ENCODE measurements at places on chromosomes 5 and 9. TPM values are rescaled to one million over a fixed set of nuclear protein-coding genes. Genes with fewer than 3 reads are reported as not detected.

Gene PCDHGC4
- 0.12 TPM for polyA plus RNA-seq

DNA sequence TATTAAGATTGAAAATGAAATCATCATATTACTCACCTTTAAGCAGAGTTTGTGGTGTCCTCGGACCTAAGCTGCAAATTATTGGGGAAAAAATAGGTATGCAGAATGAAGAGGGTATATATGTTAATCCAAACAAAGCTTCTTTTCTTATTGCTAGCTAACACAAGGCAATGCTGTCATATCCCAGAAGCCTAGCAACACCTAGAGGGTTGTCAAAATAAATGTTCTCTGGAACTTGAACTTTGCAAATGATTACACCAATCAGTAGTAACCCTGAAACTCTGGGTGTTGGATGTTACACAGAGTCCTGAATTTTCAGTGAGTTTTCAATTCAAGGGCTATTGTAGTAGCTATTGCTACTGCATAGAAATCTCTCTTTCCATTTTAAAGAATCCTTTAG lies at the start of gene C6:
Gene C6 (minus strand): TSS at position 193 of the 400 bp plus-strand sequence. CDS start 10,302 bp downstream, outside the sequence.
- DNase-seq: no peak

GRCh38 chr5:157520911-157521703 lies 54.5 kb downstream of the ADAM19 start:
- no peak for DNase-seq

GRCh38 chr9:122212473-122213004 lies 16.2 kb downstream of the LHX6 start:
- DNase-seq: no peak

DNA sequence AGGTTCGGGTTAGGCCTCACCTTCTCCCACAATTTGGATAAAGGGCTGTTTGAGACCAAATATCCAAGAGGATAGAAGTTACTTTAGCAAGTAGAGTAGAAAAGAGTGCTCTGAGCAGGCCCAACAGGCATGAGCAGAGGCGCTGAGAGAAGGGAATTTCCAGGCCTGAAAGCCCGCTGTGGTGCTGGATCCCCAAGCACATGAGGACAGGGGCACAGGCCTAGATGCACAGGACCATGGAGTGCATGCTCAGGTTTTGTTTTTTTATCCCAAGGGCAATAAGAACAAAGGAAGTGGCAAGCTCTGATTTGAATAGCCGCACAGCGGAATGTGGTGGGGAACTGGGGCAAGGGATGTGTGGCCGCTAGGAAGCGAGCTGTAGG lies 33.3 kb downstream of the OSMR start:
- DNase-seq: no peak

- no peak for DNase-seq
These were observed 134.4 kb downstream of the ADAMTSL1 start for GRCh38 chr9:18608371-18608770.

- no peak for DNase-seq
These were observed 30.9 kb downstream of the PRKACG start for GRCh38 chr9:68983008-68983411.

DNA sequence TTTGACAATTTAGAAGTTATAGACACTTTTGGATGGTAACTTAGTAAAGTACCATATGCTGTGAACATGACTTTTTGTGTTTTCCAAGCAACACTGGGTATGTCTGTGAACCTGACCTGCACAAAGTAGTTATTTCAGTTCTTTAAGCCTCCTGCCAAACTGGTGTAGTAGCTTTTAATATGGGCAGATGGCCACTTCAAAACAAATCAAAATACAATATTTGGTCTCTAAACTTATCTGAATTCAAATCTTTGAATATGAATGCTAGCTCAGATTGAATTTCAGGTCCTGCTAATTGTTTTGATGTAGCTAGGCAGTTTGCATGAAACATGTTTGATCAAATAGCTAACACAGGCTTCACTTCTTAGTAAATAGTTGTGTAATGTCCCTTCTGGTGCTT lies 1176.7 kb upstream of the CDH9 start:
- DNase-seq: no peak

- no peak for DNase-seq
These were observed 1278.7 kb downstream of the CDH12 start for GRCh38 chr5:21574438-21574837.

Gene ETF1
- 137 TPM for polyA plus RNA-seq

GRCh38 chr5:15105799-15106393 lies 234.3 kb upstream of the ANKH start:
- DNase-seq: peak; percentile 0

GRCh38 chr5:124342027-124342471 lies 404.4 kb downstream of the ZNF608 start:
- DNase-seq: no peak

DNA sequence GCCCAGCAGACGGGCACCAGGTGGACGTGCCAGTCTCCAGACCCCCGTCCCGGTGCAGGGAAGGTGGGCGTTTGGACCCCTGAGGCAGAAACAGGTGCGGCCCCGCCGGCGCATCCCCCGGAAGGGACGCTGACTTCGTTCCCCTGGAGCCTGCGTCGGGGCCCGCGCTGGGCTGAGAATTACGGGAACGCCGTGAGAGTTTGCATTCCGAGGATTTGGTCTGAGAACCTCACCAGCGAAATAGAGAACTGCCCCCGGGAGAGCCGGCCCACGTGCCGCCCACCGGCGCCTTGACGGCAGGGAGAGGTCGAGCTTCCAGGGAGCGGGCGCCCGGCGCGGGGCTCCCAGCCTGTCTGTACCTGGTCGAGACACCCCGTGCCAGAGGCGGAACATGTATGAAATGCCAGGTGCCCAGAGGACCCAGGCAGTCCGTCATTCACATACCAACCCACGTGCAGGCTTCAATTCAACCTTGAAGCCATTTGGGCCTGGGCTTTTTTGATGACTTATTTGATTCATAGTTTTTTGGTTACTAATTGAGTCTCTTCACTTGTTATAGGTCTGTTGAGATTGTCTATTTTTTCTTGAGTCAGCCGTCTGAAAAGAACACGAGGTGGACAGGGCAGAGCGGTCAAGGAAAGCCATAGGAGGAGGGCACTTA lies 877 bp upstream of the CAMSAP1 start:
- no peak for DNase-seq

DNA sequence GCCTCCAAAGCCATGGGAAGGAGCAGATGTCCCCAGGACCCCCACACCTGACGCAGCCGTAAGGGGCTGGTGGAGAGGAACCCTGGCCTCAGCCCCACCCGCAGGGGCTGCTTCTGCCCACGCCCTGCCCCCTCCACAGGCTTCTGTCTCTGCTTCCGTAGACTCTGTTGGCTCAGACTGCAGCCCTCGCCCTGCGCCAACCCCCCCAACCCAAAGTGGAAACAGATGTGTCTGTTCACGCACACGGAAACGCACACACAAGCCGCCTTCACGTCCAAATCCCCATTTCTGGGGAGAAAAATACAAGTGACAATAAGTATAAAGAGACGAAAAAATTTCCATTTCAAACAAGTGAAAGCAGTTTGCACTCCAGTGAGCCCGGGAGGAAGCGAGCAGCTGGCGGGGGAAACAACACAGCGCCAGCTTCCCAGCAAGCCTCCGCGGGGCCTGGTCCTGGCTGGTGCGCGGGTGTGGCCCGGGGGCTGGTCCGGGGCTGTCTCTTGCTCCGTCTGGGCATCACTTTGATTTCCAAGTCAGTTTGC lies 32.6 kb upstream of the RXRA start:
- no peak for DNase-seq

Gene GARIN3
- polyA plus RNA-seq: not detected

Gene ARHGEF37
- polyA plus RNA-seq: 8.7 TPM

DNA sequence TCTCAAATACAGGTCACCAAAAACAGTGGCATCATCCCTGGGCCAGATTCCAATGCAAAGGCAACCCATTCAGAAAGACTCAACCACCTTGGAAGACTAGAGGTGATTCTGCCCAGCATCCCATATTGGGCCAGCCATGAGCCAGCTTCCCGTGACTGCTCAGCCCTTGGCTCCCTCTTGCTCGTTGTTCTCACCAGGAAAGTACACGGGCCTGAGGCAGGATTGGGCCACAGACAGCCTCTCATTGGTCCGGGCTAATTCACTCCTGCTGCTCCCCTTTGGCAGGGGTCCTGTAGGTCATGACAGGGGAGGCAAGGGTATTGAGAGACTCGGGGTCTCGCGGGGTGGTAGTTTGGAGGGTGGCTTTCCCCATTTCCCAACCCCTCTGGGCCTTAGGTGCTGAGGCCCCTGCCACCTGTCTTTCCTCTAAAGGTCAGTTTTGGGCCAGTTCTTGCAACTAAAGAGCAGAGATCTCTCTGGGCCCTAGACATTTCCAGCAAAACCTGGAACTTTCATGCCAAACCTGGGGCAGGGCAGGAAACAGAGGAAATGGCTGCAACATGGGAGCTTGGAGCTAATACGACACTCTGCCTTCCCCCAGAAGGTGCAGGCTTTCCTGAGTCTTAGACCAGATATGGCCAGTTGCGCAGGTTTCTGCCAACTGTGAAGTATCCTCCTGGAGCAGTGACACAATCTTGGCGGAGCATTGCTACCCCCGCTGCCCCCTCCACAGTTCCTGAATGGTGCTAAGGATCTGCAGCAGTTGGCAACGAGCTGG lies 22.0 kb upstream of the FGFR4 start:
- no peak for DNase-seq

DNA sequence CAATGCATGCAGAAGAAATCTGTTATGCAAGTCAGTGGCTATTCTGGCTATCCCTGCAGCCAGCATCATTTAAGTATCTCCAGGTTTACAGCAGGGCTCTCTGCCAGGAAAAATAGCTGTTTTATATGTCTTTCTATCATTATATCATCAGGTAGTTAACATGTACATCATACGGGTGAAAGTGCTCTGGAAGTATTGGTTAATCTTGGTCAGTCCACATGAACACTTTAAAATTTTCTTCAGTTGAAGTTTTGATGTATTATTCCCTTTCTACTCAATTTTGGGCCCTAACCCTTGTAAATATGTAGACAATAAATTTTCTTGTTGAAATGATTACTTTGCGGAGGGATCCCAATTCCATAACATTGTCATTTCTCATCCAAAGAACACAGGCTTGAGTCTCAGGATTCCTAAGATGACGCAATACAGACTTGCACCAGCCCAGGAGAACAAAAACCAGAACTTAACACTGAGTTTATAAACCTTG lies 67.5 kb downstream of the SEMA6A start:
- DNase-seq: no peak

DNA sequence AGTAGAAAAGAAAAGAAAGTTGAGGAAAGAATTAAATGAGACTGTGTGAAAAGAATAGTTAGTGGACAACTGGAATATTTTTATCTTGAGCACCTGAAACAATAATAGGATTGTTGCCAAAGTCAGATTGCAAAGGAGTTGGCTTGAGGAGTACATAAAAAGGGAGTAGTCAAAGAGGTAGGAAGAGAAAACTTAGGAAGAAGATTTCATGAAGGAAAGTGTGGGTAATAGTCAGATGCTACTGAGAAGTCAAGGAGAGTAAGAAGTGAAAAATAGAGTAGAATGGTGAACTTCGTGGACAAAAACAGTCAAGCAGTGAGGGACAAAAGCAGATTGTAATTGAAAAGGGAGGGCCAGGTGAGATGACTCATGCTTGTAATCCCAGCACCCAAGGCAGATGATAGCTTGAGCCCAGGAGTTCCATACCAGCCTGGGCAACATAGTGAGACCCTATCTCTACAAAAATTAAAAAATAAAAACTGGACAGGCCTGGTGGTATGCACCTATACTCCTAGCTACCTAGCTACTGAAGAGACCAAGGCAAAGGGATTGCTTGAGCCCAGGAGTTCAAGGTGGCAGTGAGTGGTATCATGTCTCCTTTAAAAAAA lies 178.9 kb downstream of the NIPBL start:
- no peak for DNase-seq

DNA sequence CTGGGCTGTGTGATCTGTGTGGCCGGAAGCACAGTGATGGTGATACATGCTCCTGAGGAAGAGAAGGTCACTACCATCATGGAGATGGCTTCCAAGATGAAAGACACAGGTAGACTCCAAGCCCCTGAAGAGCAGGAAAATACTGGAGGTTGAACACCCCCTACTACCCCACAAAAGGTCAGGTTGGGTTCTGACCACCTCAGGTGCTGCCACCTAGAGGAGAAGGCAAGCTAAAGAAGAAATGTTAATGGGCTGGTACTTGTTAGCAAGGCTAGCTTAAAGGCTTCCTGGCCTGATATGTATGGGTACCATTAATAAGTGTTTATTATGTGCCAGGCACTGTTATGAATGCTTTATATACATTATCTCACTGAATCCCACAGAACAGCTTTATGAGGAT lies 11.7 kb downstream of the NIPAL4 start:
- no peak for DNase-seq

Gene ST8SIA4
- polyA plus RNA-seq: 0.43 TPM

- no peak for DNase-seq
These were observed 849 bp downstream of the RORB start for GRCh38 chr9:74497748-74498620.

- no peak for DNase-seq
These were observed 108.2 kb upstream of the IFNE start for GRCh38 chr9:21590058-21590996.

DNA sequence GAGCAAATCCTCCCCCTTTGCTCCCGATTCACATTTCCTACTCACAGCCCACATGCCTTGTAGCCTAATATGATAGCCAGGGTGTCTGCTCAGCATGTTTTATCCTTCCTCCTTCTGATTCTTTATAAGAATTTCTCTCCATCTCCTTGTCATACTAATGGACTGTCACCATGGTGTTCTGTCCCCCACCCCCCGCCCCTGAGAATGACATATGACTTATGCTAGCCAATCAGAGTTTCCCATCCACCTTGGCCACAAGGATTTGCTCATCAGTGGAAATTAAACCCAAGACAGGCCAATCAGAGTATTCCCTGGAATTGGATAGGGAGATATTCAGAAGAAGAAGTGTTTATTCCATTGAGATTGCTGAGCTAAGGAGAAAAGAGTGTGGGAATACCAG lies 16.0 kb downstream of the ABLIM3 start:
- no peak for DNase-seq

DNA sequence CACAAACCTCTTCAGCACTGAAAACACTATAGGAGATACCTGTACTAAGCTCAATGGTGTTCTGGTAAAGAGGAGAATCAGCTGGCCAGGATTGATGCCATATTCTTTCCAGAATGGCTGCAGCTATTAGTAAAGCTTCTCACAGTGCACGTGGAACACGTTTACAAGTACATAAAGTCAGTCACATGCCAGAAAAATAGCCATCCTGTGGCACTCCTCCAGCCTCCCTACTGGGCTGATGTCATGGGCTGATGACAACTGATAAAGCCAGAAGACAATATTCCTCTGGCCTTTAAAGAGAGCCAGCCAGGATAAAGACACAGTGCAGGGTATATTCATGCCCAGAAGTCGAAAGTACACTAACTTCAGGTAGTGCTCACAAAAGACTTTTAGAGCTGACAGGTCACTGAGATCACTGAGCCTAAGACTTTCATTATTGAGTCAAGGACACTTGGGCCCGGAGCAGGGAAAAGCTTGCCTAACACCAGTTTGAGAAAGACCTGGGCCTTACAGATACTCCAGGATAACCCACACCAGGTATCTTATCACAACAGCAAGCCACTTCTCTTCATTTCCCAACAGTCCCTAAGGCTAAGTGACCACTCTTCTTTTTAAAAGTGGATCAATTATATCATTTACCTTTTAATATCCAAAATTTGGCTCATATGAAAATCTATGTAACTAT lies 29.4 kb downstream of the ABITRAM start:
- DNase-seq: no peak

- no peak for DNase-seq
These were observed 21.0 kb upstream of the ALDH1B1 start for GRCh38 chr9:38371495-38371894.

Gene SPATA9
- not detected for polyA plus RNA-seq

Gene SH3GL2
- not detected for polyA plus RNA-seq

Gene PDE6A
- polyA plus RNA-seq: 0.05 TPM

GRCh38 chr9:922731-923130 lies 53.7 kb upstream of the DMRT3 start:
- no peak for DNase-seq

GRCh38 chr5:96924016-96924443 lies 11.8 kb upstream of the LNPEP start:
- peak; percentile 58 for DNase-seq

GRCh38 chr5:157233515-157233914 lies 32.4 kb upstream of the CYFIP2 start:
- no peak for DNase-seq

Measured in keratinocyte (primary cell).